OCI-M1 (cell line): ENCODE measurements at places on chromosomes 7 and 10.
A peak's percentile ranks its signal among the peaks of the same experiment; 100 is the strongest.

GRCh38 chr7:116524609-116525297 is at the start of gene CAV1:
TSS of gene CAV1 (plus strand) at chr7:116525036. CDS start at chr7:116525063, 27 bp downstream.
- DNase-seq = peak; percentile 19

- no peak for DNase-seq
These were observed 122.6 kb downstream of the MYL10 start for GRCh38 chr7:101506531-101506930.

GRCh38 chr10:26090026-26090425 is 126.5 kb upstream of the GAD2 start:
- DNase-seq = no peak

DNA sequence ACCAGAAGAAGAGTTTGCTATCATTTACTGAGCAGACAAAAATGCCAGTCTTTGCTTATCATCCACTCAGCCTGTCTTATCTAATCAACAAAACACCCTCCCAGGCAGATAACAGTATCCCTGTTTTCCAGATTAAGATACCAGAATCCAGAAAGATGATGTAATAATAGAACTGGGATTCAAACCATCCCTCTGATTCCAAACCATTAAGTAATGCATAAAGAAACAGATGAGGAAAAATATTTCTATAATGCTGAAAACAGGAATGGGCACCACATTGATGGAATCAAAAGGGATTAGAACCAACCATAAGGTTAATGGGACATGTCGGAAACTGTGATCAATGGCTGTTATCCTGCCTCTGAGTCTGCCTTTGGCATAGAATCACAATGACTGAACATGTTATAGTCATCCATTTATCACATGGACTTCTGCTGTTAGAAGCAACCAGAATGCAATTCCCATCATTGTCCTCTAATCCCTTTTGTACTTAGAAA is 92.1 kb upstream of the RSU1 start:
- no peak for DNase-seq

- DNase-seq = no peak
These were observed 85.6 kb downstream of the RNF216 start for GRCh38 chr7:5695727-5696345.

DNA sequence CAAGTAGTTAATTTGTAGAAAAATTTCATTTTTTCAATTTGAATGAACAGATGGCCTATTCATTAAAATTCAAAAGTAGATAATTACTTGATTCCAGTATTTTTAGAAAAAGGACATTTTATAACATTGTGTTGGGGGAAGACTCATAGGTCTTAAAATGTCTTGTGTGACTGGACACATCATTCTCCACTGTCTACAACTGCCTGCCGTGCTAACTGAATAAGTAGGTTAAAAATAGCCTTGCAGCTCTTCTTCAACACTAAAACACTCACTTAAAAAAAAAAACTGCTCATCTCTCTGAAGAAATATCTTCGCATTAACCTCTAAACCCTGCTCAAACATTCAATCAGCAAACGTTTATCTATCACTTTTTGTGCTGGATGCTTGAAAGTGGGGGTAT is 253.8 kb downstream of the CSTF2T start:
- DNase-seq = no peak

DNA sequence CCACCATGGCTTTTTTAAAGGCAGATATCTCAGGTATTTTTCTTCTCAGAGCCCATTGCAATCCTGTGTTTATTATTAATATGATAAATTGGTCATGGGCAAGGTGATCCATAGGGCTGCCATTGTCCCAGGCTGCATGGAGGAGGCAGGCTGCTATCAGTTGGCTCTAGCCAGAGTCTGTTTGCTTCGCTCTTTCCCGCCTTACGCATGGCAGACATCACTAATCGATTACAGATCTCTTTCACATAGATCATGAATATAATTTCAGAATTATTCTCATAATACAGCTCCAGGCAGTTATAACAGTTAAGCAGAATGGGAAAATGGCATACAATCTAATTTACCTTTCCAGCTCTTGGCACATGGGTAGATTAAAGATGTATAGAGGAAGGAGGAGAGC is 30.4 kb upstream of the HABP2 start:
- no peak for DNase-seq

DNA sequence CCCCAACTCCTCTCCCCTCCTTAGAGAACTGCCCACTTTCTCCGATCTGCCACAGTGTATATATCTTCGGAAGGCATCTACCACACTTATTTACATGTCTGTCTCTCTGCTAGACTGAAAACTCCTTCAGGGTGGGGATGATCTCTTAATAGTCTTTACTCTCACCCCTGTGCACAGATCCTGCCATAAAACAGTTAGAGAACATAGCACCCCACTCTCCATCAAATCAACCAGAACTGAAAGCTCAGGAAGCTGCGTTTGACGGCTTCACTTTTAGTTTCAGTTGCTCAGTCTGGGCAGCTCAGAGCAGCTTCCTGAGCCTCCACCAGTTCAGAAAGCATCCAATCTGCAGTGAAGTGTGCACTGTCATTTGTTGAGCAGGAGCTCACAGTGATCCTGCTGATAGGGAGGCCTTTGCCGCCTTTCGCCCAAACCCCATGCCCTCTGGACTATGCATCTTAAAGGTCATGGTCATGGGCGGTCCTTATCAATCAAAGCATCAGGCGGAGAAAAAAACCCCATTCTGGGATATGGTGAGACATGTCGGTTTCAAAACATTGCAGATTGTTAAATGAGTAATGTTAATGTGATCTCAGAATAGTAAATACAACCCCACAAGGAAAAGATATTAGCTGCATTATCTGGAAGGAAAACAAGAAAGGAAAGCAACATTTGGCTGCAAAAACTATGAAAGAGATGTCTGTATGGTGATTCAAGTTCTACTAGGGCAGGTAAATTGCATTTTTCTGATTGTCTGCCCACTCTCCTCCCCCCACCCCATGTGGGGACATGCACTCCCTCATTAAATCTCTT is 167.1 kb upstream of the ADO start:
- DNase-seq = peak; percentile 76

- DNase-seq = no peak
These were observed 4.7 kb downstream of the AFAP1L2 start for GRCh38 chr10:114399576-114399975.

DNA sequence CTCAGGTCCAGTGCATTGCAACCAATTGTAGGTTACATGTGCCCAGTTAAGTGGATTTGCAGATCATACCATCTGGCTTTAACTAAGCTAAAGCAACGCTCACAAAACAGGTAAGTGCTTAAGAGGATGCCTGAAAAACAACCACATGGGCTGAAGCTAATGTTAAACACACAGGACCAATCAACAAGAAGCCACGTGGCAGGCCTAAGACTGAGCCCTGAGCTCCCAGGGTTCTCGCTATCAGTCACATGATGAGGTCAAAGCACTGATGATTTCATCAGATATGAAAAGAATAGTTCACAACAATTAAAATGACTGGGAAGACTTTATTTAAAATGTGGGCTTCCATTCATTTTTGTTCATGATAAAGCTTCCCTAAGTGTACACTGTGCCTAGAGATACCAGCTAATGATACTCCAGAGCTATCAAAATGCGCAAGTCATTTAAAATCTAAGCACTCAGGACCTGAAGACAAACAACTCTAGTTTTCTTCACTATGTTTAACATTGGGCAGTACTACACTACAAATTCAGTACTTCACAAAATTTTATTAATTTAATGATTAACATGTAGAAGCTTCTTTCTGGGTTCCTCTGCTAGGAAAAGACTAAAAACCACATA is 90.6 kb downstream of the PIP4K2A start:
- peak; percentile 25 for DNase-seq

GRCh38 chr7:147775516-147776284 is 814.9 kb upstream of the C7orf33 start:
- peak; percentile 63 for DNase-seq

- no peak for DNase-seq
These were observed 544.1 kb downstream of the HTR7 start for GRCh38 chr10:90313576-90314325.

- no peak for DNase-seq
These were observed 33.3 kb downstream of the CRHR2 start for GRCh38 chr7:30648744-30649540.

- no peak for DNase-seq
These were observed 28.0 kb downstream of the RHOBTB1 start for GRCh38 chr10:60916025-60916424.

DNA sequence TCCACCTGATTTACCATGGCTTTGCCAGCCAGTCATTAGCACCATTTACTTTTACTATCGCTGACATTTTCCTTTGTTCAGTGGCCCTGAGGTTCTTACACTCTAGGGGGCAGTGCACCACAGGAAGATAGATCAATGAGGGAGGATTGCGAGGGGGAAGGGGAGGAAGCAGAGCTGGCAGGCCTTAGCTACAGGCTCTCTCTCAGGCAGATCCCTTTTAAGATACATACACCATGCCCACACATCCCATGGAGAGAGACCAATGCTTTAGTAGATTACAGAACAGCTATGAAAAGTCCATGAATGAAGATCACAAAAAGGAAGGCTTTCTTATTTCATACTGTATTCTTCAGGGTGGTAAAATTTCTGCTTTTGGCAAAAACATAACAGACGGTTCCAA is 47.4 kb downstream of the DENND11 start:
- peak; percentile 79 for DNase-seq

DNA sequence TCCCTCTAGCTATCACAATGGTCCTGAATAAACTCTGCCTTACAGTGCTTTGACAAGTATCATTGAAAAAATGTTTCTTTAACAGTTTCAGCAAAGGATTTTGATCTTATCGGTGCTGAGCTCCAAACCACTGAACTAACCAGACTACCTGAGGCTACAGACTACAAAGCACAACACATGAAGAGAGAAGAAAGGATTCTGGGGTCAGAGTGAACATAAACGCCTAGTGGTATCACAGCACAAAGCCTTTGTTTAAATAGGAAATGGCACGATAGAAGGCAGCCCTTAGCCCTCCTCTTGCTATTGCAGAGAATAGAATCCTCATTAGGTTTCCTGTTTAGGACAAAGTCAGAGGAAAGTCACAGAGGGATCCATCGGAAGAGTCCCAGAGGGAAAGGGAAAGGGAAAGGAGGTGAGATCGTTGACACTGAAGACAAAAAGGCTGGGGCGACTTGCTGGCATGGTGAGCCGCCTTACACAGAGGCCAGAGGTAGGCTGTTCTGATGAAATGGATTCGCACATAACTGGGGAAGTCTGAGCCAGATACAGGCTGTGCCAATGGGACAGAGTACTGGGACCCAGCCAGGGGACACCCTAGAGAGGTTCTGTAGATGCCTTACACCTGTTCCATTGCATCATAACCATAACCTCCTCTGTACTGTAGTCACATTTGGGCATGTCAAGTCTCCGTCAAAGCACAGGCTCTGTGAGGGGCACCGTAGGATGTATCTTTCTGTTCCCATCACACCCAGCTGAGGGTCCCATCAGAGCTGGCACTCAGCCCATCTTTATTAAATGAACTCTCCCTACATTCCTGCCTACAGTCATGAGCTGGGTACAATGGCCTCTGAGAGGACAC is 71.5 kb downstream of the XPNPEP1 start:
- DNase-seq = no peak

GRCh38 chr10:75166623-75166972 is 44.0 kb upstream of the VDAC2 start:
- no peak for DNase-seq
